ENCODE measurements at places on chromosomes 4 and X.

DNA sequence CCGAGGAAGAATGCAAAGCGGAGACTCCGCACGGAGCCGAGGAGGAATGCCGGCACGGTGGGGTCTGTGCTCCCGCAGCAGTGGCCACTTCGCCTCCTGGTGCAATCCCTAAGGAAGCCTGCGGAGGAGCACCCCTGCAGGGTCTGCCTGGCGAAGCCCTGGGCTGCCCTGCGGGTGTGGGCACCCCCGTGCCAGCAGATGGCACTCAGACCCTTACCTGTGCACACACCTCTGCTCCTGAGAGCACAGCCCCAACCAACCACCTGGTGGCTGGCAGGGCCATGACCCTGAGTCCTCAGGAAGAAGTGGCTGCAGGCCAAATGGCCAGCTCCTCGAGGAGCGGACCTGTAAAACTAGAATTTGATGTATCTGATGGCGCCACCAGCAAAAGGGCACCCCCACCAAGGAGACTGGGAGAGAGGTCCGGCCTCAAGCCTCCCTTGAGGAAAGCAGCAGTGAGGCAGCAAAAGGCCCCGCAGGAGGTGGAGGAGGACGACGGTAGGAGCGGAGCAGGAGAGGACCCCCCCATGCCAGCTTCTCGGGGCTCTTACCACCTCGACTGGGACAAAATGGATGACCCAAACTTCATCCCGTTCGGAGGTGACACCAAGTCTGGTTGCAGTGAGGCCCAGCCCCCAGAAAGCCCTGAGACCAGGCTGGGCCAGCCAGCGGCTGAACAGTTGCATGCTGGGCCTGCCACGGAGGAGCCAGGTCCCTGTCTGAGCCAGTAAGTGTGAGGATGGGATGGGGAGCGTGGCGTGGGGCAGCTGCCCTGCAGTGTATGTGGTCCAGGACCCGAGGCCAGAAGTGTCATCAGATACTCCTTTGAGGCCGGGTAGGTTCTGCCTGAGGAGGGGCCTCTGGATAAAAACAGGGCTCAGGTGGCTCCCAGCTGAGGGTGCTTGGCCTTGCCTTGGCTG lies 7.0 kb downstream of the TACC3 start:
- DNase-seq, result no peak

- DNase-seq, result no peak
These were observed 65.1 kb downstream of the CASK start for GRCh38 chrX:41858161-41858775.

- DNase-seq, result no peak
These were observed 431.8 kb downstream of the PPARGC1A start for GRCh38 chr4:23458054-23458453.

DNA sequence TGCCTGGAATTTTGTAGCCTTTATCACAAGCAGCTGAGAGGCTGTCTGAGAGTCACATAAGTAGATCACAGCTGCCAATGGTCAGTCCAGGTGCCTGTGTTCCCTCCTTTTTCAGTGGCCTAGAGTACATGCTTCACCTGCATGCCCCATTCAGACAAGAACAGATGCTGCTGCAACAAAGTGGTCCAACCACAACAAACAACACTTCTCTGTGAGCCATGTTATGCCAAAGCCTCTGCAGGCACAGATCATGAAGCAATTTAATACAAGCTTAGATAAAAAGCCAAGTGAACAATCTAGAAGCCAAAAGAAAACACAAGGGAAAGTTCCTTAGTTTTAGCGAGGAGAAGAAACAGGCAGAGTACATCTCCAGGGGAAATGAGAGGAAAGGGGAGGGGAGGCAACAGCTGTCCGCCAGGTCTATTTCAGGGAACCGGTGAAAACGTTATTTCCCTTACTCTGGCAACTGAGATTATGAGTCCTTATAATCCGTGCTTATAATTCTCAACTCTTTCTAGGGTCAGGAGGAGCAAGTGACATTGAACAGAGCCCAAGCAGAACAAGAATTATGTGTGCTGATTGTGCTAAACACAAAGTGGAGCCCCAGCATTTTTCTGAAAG lies 92.6 kb downstream of the TSPAN5 start:
- no peak for DNase-seq

GRCh38 chr4:173505924-173506518 lies 24.0 kb downstream of the HAND2 start:
- DNase-seq, result no peak

GRCh38 chrX:13153796-13154195 lies 109.4 kb upstream of the FAM9C start:
- no peak for DNase-seq

DNA sequence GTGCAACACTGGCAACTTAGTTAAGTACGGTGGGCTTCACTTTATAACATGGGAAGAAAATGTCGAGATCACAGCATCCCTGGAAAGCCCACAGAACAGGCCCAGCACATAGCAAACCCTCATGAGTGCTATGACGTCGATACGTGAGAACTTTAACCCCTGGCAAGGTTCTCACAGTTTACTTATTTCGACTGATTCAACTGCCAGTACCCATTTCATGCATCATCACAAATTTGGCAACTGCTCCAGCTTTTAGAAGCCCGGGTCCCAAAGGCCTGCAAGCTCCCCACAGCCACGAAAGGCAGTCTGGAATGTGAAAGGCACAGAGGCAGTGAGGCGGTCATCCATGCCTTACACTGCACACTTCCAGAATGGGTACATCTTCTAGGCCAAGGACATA lies 41.2 kb downstream of the RELL1 start:
- no peak for DNase-seq

GRCh38 chr4:148056879-148057278 lies 325.0 kb downstream of the ARHGAP10 start:
- DNase-seq, result peak; percentile 35

DNA sequence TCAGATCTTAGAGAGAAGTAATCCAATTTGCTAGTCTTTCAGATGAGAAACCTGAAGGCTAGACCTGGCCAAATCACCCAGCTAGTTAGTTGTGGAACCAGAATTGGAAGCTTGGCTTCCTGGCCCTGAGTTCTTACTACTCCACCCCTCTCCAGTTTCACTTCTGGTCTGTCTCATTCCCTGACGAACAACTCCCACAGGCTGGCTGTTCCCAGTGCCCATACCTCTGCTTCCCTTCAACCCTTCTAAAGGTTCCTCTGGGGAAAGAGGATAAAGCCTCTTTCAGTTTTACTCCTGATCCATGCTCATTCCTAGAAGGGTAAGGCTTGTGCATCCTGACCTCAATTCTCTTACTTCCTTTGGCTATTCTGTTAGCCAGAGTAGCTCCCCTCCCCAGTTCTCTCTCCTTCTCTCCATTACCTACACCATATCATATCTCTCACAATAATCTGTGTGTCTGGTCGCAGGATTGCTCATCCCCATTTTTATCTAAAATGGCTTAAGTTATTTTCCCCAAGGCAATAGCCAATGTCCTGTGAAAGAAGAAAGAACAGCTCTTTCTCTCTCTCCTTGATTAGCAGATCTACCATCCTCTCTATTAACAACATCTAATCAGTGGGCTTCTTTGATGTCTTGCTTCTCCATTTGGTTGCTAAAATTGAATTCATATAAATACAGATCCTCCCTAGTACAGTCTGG lies 155.0 kb upstream of the MAOA start:
- no peak for DNase-seq

- DNase-seq, result no peak
These were observed 59.7 kb downstream of the LRRC66 start for GRCh38 chr4:51960486-51960885.

DNA sequence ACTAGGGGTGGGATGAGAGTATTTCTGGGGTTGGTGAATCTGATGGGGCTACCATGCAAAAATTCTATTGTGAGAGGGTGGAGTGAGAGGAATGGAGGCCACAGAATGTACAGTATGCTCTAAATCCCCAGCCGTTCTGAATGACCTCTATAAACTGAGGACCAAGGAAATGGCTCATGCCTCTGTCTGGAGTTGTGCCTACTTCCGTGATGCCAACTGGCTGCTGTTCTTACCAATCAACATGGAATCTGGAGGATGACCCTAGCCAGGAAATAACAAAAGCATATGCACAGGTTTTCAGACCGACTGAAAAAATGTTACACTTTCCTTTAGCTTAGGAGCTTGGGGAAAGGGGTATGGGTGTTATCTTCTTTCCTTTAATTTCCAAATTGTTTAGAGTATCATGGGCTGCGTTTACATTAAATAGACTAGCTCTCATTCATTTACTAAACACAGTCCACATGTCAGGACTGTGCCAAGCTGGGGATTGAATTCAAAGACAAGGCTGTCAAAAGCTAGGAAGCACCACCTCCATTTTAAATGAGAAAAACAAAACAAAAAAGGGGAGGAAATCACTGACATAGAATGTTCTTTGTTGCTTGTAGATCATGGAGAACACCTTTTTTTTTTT lies 20.2 kb upstream of the CCKAR start:
- DNase-seq, result no peak

DNA sequence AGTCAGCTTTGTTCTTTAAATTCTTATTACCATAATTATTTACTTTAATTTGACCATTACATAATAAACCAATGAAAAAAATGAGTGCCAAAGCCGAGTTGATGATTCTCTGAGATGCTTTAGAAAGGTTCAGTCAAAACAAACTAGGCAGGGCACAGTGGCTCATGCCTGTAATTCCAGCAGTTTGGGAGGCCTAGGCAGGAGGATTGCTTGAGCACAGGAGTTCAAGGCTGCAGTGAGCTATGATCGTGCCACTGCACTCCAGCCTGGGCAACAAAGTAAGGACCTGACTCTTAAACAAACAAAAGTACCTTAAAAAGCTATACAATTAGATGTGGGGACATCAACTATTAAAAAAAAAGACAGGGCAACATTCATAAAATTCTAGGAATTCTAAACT lies 75.0 kb downstream of the AFAP1 start:
- DNase-seq, result no peak

DNA sequence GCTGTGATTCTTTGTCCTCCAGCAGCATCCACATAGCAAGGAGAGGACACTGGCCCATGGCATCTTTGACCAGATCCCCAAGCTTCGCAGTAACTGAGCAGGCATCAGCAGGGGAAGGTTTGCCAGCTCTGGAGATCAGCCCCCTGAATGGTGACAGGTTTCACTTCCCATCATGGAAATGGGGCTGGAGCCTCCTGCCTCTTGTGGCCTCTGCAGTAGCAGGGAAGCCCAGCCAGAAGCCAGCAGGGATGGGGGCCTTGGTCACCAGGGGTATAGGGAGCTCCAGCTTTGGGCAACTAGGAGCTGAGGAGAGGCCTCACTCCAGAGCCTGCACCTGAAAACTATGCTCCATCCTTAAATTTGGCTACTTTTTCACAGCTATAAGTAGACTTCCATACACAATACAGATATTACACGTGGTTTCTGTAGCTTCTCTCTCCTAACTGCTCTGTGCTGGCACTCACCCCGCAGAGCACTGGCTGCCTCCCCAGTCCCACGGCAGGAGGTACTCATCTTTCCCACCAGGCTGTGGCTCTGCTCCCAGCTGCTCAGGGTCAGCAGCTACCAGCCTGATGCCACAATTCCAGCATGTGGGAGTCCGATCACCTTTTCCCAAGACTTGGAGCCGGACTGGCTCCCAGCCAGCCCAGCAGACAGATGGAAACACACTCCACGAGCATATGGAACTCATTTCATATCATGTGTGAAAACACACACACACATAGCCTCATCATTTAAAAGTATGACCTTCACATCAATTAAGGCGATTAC lies 2.8 kb downstream of the TMEM271 start:
- no peak for DNase-seq

GRCh38 chrX:106726485-106727437 lies at the start of gene RNF128:
Gene RNF128, plus strand, starts transcription at chrX:106726701. Its CDS starts 213 bp downstream, at chrX:106726914.
- no peak for DNase-seq

GRCh38 chr4:101009471-101009870 lies 337.9 kb downstream of the PPP3CA start:
- DNase-seq, result no peak

- DNase-seq, result no peak
These were observed 88.2 kb upstream of the USP9X start for GRCh38 chrX:40996886-40997530.

- no peak for DNase-seq
These were observed 215.6 kb downstream of the PALLD start for GRCh38 chr4:168712316-168712890.

- DNase-seq, result no peak
These were observed 302.5 kb upstream of the UGT8 start for GRCh38 chr4:114296126-114296525.

- DNase-seq, result no peak
These were observed 36.5 kb downstream of the TBC1D9 start for GRCh38 chr4:140719686-140720085.

Data from stimulated activated CD8-positive, alpha-beta memory T cell treated with anti-CD3 and anti-CD28 coated beads, Interleukin-15, amount 100 ng/mL, for 1 hour (primary cell).